Myocyte (in vitro differentiated cells): ENCODE measurements at places on chromosomes 3 and 15. TPM values are rescaled to one million over a fixed set of nuclear protein-coding genes. Genes with fewer than 3 reads are reported as not detected.

Gene OR5H14
- not detected in 2 replicates for total RNA-seq

DNA sequence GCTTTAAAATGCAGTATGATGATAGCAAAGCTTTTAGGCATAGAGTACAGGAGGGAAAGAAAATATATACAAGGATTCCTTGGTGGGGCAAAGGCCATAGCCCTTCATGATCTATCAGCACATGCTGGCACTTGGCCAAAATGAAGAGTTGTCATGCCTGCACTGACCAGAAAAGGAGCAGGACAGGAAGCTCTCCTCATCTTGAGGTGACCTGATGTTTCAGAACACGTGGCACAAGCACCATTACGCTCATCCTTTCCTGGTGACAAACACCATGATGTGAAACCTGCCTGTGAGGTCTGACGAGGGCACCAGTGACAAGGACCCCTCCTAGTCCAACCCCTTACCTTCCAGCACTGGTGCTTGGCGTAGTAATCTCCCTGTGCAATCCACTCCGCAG is 77.9 kb upstream of the DCLK3 start:
- DNase-seq: no peak

GRCh38 chr15:32905481-32905880 is 187.7 kb downstream of the GREM1 start:
- DNase-seq: peak; percentile 42

- no peak for DNase-seq
Measured at GRCh38 chr3:160780245-160780644, 24.2 kb downstream of the PPM1L start.
